Effector memory CD4-positive, alpha-beta T cell (primary cell): ENCODE measurements at places on chromosomes 7 and 10.

DNA sequence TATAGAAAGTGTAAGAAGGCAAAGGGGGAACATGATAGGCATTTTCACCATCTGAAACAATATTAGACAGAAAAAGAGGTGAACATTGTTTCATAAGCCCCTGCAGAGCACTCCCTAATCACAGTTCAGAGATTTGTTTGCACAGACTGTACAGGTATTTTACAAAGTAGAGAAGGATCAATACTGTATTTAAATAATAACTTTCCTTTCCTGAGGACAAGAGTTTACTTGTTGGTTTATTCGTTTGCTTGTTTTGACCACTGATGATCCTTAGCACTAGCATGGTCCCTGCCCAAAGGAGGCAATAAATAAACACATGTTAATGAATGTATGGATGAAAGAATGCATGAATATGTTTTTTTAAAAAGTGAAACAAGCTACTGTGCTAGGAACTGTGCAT lies 690.1 kb upstream of the COBL start:
- no peak overlapping the region for H3K27ac ChIP-seq
- H3K4me3 ChIP-seq: no peak overlapping the region
- no peaks in the 10 kb centered on the region for H3K27me3 ChIP-seq

DNA sequence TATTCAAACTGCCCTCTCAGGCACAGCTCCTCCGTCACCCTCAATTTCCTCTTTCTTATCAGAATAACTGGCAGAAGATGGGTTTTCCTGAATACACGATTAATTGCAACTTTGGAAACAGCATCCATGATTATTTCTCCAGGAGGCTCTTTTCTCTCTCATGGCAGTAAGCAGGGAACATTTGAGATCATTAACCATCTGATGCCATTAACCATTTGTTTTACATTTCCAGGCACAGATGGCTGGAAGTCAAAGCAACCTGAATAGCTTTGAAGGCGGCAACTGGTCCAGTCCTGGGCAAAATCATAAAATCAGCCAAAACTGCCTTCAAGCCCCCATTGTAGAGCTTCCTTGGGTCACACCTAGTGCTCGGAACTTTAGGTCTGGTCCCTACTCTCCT lies 289.5 kb upstream of the AOAH start:
- no peak overlapping the region for H3K27ac ChIP-seq
- H3K27me3 ChIP-seq: no peaks in the 10 kb centered on the region
- peaks cover 31% of the 10 kb centered on the region for H3K36me3 ChIP-seq
- no peak overlapping the region for H3K4me3 ChIP-seq

DNA sequence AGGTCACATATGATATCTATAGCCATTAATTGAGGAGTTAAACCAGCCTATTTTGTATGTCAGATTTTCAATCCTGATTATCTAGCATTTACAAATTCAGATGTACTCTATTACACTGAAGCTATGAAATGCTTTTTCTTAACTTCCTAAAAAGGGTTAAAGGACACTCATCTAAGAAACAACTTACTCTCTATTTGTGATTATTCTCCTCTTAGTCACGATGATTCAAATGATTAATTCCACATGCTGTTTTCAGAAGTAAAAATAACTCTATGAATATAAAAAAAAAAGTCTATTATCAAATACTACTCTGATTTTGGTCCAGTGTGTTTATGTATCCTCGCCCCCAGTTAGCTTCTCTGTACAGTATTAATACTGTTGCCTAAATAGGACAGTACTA lies 1199.9 kb downstream of the GATA3 start:
- H3K4me1 ChIP-seq: no peaks in the 10 kb centered on the region
- no peak overlapping the region for H3K4me3 ChIP-seq
- no peaks in the 10 kb centered on the region for H3K36me3 ChIP-seq

DNA sequence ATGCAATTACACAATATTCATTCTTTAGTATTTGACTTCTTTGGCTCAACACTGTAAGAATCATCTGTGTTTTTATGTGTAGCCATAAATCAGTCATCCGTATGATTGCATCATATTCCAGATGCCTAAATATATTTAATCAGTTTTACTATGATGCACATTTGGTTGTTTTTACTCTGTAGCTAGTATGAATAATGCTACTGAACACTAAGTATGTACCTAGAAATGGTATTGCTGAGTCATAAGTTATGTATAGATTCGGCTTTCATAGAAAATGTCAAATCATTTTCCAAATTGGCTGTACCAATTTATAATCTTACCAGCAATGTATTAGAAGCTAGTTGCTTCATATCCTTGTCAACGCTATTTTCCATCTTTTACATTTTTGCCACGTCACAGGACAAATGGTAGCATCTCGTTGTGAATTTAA lies 197.3 kb upstream of the PLXNA4 start:
- no peaks in the 10 kb centered on the region for H3K4me1 ChIP-seq
- DNase-seq: no peak
- no peaks in the 10 kb centered on the region for H3K27me3 ChIP-seq
- H3K36me3 ChIP-seq: no peaks in the 10 kb centered on the region

DNA sequence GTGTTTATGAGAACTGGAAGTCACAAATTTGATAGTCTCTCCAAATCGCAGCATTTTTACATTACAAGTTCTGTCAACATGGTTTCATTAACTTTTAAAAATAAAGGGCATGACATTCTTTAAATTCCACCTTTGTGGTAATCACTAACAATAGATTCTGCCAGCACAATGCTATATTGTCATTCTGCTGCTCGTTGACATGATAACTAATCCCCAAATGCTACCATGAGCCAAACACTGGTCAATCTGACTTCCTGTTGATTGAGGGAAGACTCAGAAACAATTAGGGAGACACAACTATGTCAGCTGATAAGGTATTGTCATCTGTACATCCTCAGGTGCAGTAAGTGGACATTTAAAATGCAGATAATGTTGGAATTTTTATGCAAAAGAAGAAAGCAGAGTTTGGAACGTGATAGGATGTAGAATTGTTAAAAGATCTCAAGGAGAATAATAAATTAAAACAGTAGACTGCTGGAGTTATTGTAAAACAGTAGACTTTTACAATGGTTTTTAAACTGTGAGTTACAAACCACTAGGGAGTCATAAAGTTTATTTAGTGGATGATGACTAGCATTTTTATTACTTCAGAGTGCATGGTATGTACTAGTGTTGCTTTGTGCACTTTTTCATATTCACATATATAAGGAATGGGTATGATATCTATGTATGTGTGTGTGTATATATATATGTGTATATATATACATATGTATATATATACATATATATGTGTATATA lies 126.4 kb upstream of the DKK1 start:
- H3K4me3 ChIP-seq: no peak overlapping the region
- H3K27me3 ChIP-seq: no peaks in the 10 kb centered on the region

- peak; percentile 13 for DNase-seq
- H3K4me1 ChIP-seq: peaks cover 15% of the 10 kb centered on the region
- H3K27me3 ChIP-seq: no peaks in the 10 kb centered on the region
- no peaks in the 10 kb centered on the region for H3K36me3 ChIP-seq
Observed at GRCh38 chr7:2698581-2699288, 10.7 kb downstream of the AMZ1 start.

GRCh38 chr7:6305330-6305729 lies 32.9 kb upstream of the CYTH3 start:
- H3K4me3 ChIP-seq: no peak overlapping the region
- DNase-seq: no peak
- no peaks in the 10 kb centered on the region for H3K36me3 ChIP-seq

- no peak overlapping the region for H3K27ac ChIP-seq
- H3K4me3 ChIP-seq: no peak overlapping the region
- DNase-seq: no peak
- H3K36me3 ChIP-seq: no peaks in the 10 kb centered on the region
- no peaks in the 10 kb centered on the region for H3K4me1 ChIP-seq
Observed at GRCh38 chr7:92961961-92962360, 125.6 kb upstream of the CDK6 start.

GRCh38 chr7:66697449-66698438 lies 42.8 kb upstream of the RABGEF1 start:
- no peaks in the 10 kb centered on the region for H3K27me3 ChIP-seq
- no peak overlapping the region for H3K27ac ChIP-seq
- no peaks in the 10 kb centered on the region for H3K36me3 ChIP-seq

- H3K4me1 ChIP-seq: peaks cover 21% of the 10 kb centered on the region
- H3K27me3 ChIP-seq: no peaks in the 10 kb centered on the region
- no peaks in the 10 kb centered on the region for H3K36me3 ChIP-seq
Observed at GRCh38 chr10:7046615-7047014, 364.2 kb downstream of the SFMBT2 start.

DNA sequence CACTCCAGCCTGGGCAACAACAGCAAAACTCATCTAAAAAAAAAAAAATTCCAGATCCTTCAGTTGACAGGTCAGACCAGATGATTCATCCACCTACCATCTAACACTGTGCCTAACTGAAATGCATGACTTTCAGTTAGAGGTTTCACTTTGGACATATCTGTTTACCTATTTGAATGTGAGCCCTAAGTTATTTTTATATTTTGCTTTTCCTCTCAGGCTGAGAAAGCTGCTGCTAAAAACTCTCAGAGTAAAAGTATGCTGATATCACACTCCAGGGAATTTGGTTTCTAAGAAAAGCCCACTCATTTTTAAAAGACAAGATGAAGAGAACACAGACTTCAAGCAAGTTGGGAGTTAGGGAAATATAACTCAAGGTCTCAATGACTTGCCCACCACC lies 126.0 kb downstream of the SGMS1 start:
- no peak for DNase-seq
- no peak overlapping the region for H3K27ac ChIP-seq
- H3K36me3 ChIP-seq: no peaks in the 10 kb centered on the region
- peaks cover 8% of the 10 kb centered on the region for H3K4me1 ChIP-seq
- H3K4me3 ChIP-seq: no peak overlapping the region
